ENCODE measurements at places on chromosomes 11 and 22.

DNA sequence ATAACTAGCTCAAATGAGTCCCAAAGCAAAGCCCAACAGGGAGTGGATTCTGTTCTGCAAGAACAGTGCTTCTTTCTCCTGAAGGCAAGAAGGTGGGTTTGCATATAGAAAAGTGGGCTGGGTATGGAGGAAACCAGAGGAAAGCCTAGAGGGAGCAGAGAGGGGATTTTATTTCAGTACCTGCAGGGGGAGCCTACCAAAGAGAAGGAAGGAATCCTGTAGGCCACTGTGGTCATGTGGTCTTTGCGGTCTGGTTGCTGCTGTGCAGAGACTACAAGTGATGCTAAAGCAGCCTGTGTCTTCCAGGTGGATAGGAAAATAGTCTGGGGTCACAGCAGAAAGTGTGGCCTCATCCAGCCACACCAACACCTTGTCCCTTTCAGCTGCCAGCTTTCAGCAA, 33.2 kb upstream of the ZBTB16 start:
- ATAC-seq = peak; percentile 58

- ATAC-seq = no peak
These were observed 83.3 kb upstream of the PICALM start for GRCh38 chr11:86152006-86152862.

DNA sequence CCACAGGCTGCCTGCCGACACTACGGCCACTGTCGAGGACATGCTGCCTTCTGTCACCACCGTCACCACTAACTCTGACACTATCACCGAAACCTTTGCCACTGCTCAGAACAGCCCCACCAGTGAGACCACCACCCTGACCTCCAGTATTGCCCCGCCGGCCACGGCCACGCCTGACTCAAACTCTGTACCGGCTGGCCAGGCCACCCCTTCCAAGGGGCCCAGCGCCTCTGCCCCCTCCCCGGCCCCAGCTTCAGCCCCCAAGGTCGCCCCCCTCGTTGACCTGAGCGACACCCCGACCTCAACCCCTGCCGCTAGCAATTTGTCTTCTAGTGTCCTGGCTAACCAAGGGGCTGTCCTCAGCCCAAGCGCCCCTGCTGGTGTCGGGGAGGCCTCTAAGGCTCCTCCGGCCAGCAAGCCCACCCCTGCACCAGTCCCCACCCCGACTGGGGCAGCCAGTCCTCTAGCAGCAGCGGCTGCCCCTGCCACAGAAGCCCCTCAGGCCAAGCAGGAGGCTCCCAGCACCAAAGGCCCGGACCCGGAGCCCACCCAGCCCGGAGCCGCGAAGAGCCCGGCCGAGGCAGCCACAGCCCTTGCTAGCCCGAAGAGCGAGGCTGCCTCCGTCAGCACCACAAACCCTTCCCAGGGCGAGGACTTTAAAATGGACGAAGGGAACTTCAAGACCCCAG, 41.3 kb upstream of the TTC12 start:
- no peak for ATAC-seq

- ATAC-seq = no peak
These were observed 20.3 kb downstream of the TMPRSS5 start for GRCh38 chr11:113685654-113686359.

DNA sequence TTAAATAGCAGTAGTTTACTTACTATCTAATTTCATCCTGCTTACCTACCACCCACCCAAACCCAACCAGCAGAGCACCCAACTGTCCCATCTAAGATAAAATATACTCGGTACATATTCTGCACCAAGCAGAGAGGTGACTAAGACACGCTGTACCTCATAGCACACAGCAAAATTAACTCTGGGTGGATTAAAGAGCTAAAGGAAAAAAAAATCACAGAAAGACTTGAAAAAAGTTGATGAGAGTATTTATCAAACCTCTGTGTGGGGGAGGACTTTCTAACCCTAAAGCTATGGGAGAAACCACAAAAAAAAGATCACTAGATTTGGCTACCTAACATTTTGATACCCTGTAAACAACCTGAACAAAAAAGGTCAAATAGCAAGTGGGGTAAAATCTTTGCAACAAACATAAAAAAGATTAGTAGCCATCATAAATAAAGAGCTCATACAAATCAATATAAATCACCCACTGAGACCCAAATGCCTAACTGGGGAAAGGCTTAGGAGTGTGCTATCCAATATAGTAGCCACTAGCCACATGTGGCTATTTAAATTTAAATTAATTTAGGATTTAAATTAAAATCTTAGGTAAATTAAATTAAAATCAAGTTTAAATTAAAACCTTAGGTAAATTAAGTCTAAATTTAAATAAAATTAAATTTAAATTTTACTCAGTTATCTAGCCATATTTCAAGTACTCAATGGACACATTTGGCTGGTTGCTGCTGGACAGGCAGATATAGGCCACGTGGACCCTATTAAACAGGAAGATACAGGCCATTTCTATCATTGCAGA, 25.6 kb upstream of the CD5 start:
- ATAC-seq = no peak

Data from motor neuron (in vitro differentiated cells).